ENCODE measurements at places on chromosomes 2 and 18. TPM values are rescaled to one million over a fixed set of nuclear protein-coding genes. Genes with fewer than 3 reads are reported as not detected.

The NCKAP1 gene
- 110 TPM for total RNA-seq

The C2orf66 gene
- 0.09 TPM for total RNA-seq

The ESPNL gene
- 0.13 TPM for total RNA-seq

The BOLL gene
- not detected for total RNA-seq

The PASK gene
- total RNA-seq, result 8.1 TPM

The GFPT1 gene
- total RNA-seq, result 26.5 TPM

The TEX44 gene
- not detected for total RNA-seq

The DHX57 gene
- 23.9 TPM for total RNA-seq

The SCYGR5 gene
- not detected for total RNA-seq

The ANKRD23 gene
- 1.0 TPM for total RNA-seq

The NEUROD1 gene
- total RNA-seq, result not detected

The MYOM1 gene
- 0.16 TPM for total RNA-seq

The TMEFF2 gene
- 0.15 TPM for total RNA-seq

The PRSS56 gene
- not detected for total RNA-seq

The TCF23 gene
- not detected for total RNA-seq

The PTH2R gene
- not detected for total RNA-seq

The DNAH7 gene
- total RNA-seq, result 0.76 TPM

The STARD7 gene
- total RNA-seq, result 102 TPM

The RAB11FIP5 gene
- total RNA-seq, result 37.7 TPM

The SLC9A4 gene
- not detected for total RNA-seq

The CLEC4F gene
- not detected for total RNA-seq

The AQP12B gene
- total RNA-seq, result not detected

The SNTG2 gene
- total RNA-seq, result not detected

The VWC2L gene
- not detected for total RNA-seq

The KCNG2 gene
- total RNA-seq, result not detected

The PAIP2B gene
- 0.34 TPM for total RNA-seq

The C1D gene
- total RNA-seq, result 61.6 TPM

The SPP2 gene
- total RNA-seq, result not detected

The TMEM127 gene
- 38.4 TPM for total RNA-seq

The MROH2A gene
- 0.10 TPM for total RNA-seq

The GPC1 gene
- 191 TPM for total RNA-seq

The AGBL5 gene
- total RNA-seq, result 30.1 TPM

The LCT gene
- total RNA-seq, result 0.05 TPM

The NUP35 gene
- total RNA-seq, result 37.6 TPM

The TDRD15 gene
- not detected for total RNA-seq

The TLX2 gene
- 0.14 TPM for total RNA-seq

The FSHR gene
- not detected for total RNA-seq

Data from A549 treated with CpdA at 1 μM for 4 hours (cell line).